ENCODE measurements at places on chromosomes 2 and 18. TPM values are rescaled to one million over a fixed set of nuclear protein-coding genes. Genes with fewer than 3 reads are reported as not detected.

- no peak for DNase-seq
Measured at GRCh38 chr2:101698014-101698843, 722 bp downstream of the MAP4K4 start.

DNA sequence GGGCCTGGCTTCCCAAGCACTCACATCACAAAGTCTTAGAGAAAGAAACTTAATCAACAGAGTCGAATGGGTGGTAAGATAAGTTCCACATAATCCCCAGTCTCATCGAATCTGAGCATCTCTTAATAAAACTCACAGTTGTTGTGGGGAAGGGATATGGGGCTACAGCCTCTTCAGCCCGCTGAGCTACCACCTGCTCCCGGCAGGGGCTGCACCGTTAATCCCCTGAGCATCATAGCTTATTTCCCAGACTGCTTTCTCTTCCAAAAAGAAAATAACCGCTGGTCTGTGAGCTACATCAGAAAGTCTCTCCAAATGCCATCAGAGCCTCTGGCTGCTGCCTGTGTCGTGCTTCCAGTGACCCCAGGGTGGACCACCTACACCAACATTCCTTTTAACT, 139.4 kb upstream of the CELF4 start:
- DNase-seq, result no peak

GRCh38 chr2:133841900-133842299, 273.6 kb upstream of the NCKAP5 start:
- DNase-seq, result no peak

- DNase-seq, result no peak
Measured at GRCh38 chr18:12837747-12838146, 46.3 kb downstream of the PTPN2 start.

- DNase-seq, result no peak
Measured at GRCh38 chr2:48749291-48750127, 6.0 kb downstream of the LHCGR start.

- DNase-seq, result no peak
Measured at GRCh38 chr2:114261366-114261765, 181.1 kb upstream of the DPP10 start.

- no peak for DNase-seq
Measured at GRCh38 chr2:102637358-102637757, 18.0 kb downstream of the SLC9A2 start.

DNA sequence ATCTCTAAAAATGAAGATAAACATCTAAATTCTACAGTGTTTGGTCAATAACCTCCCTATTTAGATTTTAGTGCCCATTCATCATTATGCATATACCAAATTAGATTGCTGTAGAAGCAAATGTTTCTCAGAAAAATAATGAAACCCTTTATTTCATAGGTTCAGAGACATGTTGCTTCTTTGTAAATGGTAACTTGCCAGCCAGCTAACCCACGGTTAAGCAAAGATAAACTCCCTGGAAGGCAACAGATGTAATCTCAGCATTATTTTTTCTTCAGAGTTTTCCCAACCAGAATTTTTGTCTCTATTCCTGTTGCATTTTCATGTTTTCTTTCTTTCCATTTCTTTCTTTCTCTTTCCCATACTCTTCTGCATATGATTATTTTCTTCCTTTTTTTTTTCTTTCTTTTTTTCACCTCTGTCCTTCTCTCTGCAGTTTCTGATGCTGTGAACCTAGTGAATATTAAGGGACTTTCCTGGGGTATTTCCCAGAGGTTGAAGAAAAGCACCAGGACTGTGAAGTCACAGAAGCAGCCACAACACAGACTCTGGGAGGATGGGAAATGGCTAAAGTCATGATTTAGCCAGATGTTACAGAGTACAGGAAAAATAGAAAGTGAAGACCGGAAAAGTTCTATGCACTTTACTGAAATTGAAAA, 50.0 kb upstream of the DSG1 start:
- no peak for DNase-seq

DNA sequence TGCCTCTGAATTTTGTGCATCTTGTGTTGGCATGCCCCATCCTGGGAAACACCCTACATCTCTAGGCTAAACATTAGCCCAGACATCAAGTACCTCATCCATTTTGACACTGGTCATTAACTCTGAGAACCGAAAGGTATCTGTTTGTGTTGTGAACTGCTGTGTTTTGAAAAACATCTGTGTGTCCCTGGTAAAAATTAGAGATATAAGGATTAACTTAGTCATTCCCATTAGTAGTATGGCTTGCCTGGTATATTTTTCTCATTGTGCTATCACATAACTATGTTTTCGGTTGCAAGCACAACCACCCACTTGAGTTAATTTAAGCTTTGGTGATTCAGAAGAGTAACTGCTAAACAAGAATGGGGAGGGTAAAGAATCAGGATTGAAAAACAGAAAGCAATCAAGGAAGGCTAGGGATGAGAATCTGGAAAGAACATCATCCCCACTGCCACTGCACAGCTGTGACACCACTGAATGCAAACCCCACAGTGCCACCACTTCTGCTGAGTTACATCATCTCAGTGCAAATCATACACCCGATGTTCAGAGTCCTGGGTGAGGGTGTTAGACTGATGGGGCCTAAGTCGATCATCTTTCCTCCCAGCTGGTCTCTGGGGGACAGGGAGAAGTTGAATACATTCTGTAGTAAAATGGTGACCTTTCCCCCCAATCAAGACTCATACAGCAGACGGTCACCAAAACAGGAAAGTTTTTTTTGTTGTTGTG, 234.0 kb downstream of the EPHA4 start:
- no peak for DNase-seq

- no peak for DNase-seq
Measured at GRCh38 chr2:60535685-60536312, 17.7 kb downstream of the BCL11A start.

RPE gene
- total RNA-seq, result 27.1 TPM

GRCh38 chr2:39217192-39217550, 26.6 kb downstream of the CDKL4 start:
- no peak for DNase-seq

DNA sequence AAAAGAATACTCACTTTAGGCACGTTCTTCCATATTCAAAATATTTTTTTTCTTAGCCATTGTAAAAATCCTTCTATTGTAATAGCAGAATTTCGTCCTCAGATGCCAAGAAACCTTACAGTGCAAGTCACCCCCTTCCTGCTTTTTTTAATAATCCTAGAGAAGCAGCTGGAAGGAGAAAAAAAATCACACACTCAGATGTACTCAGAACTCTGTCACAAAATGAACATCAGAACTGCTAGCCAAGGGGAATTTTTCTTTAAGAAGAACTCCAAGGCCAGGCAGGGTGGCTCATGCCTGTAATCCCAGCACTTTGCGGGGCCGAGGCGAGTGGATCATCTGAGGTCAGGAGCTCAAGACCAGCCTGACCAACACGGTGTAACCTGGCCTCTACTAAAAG, 127.3 kb upstream of the SPATS2L start:
- no peak for DNase-seq

DNA sequence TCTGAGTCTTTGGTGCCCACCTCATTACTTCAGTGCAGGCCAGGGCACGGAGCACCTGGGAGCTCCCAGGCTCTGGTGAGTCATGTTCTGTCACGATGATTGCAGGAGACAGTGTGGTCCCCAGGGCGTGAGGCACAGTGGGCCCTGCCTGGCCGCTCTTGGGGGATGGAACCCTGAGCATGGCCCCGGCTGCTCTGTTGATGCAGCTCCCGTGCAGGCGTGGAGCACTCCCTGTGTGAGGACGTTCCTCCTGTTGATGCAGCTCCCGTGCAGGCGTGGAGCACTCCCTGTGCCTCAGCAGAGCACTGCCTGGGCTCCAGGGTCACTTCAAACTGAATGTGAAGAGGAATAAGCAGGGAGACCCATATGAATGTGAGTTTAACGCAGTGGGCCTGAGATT, 30.1 kb downstream of the COPS9 start:
- DNase-seq, result no peak

GRCh38 chr2:43848214-43848613, 9.4 kb downstream of the ABCG8 start:
- DNase-seq, result no peak

BCS1L gene
- total RNA-seq, result 40.1 TPM

- DNase-seq, result no peak
Measured at GRCh38 chr18:363301-364085, 95.6 kb upstream of the THOC1 start.

DCAF17 gene
- 27.3 TPM for total RNA-seq

GRCh38 chr2:144431998-144432397, 87.9 kb downstream of the ZEB2 start:
- DNase-seq, result no peak

GRCh38 chr2:143347271-143347695, 218.1 kb downstream of the ARHGAP15 start:
- DNase-seq, result no peak

- DNase-seq, result no peak
Measured at GRCh38 chr18:3526421-3527354, 76.7 kb downstream of the TGIF1 start.

GRCh38 chr2:134372611-134373131, 118.8 kb downstream of the MGAT5 start:
- no peak for DNase-seq

PLB1 gene
- 19.2 TPM for total RNA-seq

- no peak for DNase-seq
Measured at GRCh38 chr2:59025157-59025757, 784.1 kb upstream of the FANCL start.

BOLL gene
- total RNA-seq, result not detected

DNA sequence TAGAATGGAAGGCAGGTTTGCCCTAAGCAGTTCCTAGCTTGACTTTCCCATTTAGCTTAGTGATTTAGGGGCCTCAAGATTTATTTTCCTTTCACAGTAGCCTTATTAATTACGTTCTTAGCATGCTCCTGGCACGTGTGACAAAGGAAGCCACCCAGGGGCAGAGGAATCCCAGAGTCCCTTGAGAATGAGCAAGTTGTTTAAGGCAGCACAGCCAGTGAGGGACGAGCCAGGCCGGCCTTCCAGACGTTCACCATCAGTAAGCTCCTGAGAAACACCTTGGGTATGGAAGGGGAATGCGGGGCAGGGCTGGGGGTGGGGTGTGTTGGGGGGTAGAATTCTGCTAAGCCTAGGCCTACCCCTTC, 76.3 kb downstream of the SOWAHC start:
- no peak for DNase-seq

DNA sequence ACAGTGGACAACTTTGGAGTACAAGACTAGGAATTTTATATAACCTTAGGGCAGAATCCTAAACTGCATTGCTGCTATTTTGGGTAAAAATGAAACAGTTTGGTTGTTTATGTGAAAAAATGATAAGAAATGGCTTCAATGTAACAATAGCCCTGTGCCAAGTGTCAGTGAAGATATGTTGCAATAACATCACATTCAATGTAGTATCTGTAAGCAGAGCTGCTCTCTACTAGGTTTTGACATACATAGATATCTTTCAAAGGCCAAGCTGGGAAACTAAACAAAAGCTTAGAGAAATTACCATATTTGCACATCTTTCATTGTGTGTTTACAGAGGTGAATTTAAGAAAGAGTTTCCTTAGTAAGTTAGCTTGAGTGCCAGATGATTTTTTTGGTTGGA, 135.0 kb upstream of the DOK6 start:
- no peak for DNase-seq

- DNase-seq, result no peak
Measured at GRCh38 chr18:47587587-47587986, 336.1 kb upstream of the SKOR2 start.

DNA sequence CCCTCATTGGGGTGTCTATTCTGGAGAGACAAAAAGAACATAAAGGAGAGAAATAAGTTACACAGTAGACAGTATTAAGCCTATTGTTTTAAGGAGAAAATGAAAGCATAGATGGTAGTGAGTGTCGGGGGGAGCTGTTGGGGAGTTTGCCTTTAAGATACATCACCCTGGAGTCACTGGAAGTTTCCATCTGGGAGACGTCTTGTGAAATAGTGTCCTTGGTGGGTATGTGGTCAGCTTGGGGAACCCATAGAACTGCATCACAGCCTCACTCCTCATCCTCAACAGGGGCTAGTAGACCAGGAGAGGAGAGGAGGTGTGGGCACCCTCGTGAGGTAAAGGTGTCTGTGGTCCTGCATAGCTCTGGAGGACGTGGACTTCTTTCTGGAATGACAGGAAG, 60.6 kb downstream of the RNF144A start:
- no peak for DNase-seq

DNA sequence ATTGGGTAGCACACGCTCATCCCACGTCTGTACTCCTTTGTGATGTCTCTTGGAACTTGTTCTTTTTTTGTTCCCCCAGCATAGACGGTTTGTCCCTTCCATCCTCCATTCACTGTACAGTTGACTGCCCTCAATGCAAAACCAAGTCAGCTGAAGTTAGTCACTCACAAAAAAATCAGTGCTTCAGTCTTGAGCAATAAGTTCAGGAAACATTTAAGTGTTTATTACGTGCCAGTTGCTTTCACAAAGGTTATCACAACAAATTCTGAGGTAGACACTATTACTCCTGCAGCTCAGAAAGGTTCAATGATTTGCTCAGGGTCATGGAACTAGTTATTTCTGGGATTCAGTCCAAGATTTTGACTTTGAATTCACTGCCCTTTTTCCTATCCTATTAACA, 102.2 kb downstream of the PDE1A start:
- no peak for DNase-seq

DNA sequence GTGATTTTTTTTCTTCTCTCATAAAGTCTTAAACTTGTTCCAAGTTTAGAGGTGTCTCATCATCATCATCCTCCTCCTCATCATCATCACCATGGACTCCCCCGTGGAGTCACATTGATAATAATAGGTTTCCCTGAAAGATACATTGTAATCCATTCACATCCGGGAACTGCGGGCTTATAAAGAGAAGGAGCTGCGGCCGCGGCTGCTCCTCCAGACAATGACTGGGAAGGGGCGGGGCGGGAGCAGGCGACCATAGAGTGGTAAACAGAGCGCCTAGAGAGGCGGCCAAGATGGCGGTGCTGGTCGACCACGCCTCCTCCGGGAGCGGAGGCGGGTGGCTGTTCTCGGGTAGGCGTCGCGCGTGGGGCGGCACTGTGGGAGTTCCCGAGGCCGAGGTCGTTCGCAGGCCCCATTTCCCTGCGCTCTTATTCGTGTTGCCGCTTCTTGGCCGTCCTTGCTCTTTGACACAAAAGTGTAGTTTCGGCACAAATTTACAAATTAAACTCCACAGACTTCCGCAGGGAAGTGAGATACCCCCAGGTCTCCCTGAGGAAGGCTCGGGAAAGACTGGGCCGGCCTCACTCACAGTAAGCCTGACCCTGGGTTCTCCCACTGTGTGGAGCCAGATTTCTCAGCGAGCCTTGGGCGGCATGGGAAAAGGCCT, 1.8 kb upstream of the TCF4 start:
- peak; percentile 90 for DNase-seq

DNA sequence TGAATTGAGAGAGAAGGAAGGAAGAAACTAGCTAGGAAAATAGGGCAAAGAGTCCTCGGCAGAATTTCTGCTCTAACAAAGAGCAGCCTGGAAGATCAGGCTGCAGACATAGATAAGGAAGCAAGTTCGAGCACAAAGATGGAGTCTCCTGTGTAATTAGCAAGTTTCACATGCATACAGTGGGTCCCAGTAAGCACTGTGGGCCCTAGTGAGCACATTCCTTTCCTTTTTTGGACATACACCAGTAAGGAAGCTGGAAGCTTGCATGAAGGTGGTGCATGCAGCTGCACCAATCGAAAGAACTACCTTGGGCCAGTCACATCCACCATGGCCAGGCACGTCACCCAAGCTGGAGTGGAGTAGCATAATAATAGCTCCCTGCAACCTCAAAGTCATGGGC, 109.7 kb downstream of the NOL4 start:
- DNase-seq, result no peak

GRCh38 chr2:241025639-241026038, 27.2 kb downstream of the SNED1 start:
- no peak for DNase-seq

MEP1B gene
- total RNA-seq, result not detected

GRCh38 chr18:68780802-68781635, 16.9 kb upstream of the CCDC102B start:
- no peak for DNase-seq

FAP gene
- total RNA-seq, result 21.3 TPM
